ENCODE measurements at places on chromosomes 2 and 18. TPM values are rescaled to one million over a fixed set of nuclear protein-coding genes. Genes with fewer than 3 reads are reported as not detected.

REG3A gene
- total RNA-seq, result not detected

IL37 gene
- not detected for total RNA-seq

REG3G gene
- total RNA-seq, result not detected

DHRS9 gene
- total RNA-seq, result 130 TPM

LYG2 gene
- not detected for total RNA-seq

LINC00305 gene
- not detected for total RNA-seq

NDUFAF7 gene
- total RNA-seq, result 20.0 TPM

SATB2 gene
- 5.4 TPM for total RNA-seq

IL18R1 gene
- total RNA-seq, result 23.5 TPM

HIBCH gene
- 25.3 TPM for total RNA-seq

KCNJ13 gene
- not detected for total RNA-seq
